ENCODE measurements at places on chromosomes 16 and 17.

DNA sequence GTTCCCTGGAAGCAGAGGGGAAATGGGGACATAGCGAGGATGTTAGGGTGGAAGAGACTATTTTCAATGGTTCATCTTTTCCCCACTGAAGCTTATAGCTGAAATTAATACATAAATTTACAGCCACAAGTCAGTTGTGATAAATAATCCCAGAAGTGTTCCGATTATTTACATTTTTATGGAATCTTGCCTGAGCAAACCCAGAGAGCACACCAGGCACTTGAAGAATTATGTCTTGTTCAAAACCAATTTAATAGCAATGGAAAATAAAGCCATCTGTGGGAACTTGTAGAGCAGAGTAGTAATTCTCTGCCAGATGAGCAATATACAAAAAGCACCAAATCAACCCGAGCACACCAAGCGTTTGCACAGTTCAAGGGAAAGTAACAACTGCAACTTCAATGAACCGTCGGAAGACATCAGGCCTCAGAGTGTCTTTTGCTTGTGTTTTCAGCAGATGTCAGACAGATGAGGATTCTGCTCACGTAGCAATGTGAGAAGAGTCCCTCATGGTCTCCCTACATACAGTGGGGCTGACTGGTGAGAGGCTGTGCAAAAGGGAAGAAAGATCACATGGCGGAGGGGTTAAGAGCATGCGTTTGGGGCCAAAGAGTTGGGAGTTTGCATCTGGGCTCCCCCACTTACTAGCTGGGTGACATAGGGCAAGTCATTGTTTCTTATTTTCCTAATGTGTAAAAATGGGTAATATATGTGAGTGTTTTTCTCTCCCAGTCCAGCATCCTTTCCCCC is 148.7 kb upstream of the HS3ST2 start:
- no peak for DNase-seq

DNA sequence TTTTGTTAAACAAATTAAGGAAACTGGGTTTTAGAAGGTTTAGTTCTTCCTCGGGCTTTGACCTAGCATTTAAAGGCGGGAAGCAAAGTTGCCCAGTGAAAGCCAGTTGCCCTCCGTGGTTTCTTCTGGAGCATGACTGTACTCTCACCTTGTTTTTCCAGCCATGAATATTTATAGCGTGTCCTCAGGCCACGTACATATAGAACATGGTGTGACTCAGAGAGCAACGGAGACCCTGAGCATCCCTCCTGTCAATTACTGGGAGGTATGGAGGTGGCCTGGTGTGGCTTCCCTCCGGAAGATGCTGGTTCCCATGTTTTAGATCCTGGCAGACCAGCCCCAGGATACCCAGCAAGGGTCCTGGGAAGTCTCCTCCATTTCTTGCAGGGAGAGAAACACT is 48.4 kb downstream of the AKAP1 start:
- DNase-seq, result no peak

- DNase-seq, result peak; percentile 55
Measured at GRCh38 chr17:979539-980405, at the start of gene NXN. Gene NXN (minus strand): TSS chr17:979776.

DNA sequence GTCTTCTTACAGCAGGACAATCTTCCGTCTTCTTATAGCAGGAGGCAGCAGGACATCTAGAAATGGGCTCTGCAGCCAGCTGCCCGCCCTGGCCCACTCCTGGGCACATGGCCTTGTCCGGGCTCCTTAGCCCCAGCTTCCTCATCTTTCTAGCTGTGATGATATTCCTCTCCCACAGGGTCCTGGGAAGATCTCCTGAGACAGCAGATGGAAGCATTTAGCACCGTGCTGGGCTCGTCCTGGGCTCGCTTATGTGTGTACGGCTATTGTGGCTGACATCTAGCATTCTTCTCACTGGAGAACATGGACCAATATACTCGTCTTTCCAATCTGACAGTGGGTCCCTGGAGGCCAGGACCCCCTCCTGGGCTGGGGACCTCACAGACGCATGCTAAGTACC is 48.5 kb downstream of the TIMM22 start:
- DNase-seq, result no peak

DNA sequence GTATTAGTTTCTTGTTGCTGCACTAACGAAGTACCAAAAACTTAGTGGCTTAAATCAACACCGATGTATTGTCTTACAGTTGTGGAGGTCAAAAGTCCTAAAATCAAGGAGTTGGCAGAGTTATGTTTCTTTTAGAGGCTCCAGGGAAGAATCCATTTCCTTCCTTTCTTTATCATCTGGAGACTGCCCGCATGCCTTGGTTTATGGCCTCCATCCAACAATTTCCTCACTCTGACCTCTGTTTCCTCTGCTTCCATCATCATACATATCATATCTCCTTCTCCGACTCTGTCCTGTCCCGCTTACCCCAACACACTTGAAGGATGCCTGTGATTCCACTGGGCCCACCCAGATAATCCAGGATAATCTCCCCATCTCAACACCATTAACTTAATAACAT is 627.8 kb downstream of the KCNJ2 start:
- no peak for DNase-seq

DNA sequence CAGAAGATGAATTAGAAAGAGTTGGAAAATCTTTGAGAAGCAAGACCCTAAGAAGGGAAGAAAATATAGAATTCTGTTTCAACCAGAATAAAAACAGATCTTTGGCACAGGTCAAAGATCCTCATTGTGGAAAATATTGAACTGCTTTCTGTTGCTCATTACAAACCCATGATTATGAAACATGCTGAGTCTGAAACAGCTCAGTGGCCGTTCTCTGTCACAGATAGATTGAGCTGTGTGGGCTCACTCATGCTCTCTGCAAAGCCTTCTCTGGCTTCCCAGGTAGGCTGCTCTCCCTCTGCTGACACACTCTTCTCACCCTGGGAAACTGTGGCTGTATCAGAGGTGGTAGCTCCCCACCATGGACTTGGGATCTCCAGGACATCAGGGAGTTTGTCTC is 3.4 kb upstream of the KRT38 start:
- DNase-seq, result no peak

- no peak for DNase-seq
Measured at GRCh38 chr17:4734857-4735475, 3.7 kb downstream of the MED11 start.

GRCh38 chr17:40028595-40028994 is 13.4 kb downstream of the CSF3 start:
- DNase-seq, result no peak

DNA sequence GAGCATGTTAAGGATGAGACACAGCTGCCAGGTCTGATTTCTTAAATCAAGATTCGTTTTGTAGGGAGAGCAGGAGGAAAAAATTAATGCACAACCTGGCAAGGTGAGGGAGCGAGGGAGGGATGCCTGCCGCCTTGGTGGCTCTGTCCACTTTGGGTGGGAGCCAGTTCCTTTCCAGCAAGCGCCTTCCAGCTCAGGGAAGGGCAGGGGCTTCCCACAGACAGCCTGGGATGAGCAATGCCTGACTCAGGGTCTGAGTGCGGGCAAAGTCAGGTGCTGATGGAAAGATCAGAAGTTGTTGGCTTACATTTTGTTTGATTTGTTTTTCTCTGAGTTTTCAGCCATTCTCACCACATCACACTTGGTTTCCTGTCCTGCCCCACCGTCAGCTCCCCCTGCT is 220.7 kb downstream of the ENGASE start:
- no peak for DNase-seq

- no peak for DNase-seq
Measured at GRCh38 chr16:12511708-12512107, 292.0 kb downstream of the CPPED1 start.

DNA sequence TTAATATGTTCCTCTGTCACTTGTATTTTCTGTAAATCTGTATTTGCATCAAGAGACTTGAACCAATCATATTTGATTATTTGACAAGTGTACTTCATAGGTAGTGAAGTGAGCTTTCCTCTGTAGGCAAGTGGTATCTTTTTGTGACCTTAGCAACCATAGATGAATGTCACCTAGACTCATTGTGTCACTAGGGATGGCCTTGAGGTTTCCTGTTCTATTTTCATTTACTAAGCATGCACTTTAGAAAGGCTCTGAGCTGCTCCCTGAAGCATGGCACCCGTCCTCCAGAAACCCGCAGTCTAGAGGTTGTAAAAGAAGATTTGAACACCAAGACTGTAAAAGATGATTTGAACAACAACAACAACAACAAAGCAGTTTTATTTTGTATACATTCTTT is 151.7 kb downstream of the PRKCB start:
- DNase-seq, result no peak

GRCh38 chr17:19978209-19978802 is 678 bp upstream of the AKAP10 start:
- peak; percentile 24 for DNase-seq

GRCh38 chr16:57307365-57307764 is 22.9 kb upstream of the PLLP start:
- no peak for DNase-seq

DNA sequence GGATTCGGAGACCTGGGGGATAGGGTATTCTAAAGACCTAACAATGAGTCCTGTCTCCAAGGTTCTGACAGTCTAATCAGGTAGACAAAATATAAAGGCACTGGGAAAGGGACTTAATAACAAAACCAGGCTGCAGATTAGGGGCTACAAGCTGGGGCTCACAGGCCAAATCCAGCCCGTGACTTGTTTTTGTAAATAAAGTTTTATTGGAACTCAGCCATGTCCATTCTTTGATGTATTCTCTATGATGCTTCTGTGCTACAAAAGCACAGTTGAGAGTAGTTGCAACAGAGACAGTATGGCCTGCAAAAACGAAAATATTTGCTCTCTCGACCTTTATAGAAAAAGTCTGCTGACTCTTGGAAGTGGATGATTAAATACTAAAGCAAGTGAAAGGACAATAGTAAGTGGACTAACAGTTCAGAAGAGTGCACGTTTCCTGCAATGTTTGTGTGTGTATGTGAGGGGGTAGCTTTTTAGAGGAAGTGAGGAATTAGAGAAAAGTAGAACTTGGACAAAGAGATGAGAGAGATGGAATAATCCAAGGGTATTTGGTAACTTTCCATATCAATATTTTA is 115.4 kb upstream of the ZFHX3 start:
- DNase-seq, result no peak

DNA sequence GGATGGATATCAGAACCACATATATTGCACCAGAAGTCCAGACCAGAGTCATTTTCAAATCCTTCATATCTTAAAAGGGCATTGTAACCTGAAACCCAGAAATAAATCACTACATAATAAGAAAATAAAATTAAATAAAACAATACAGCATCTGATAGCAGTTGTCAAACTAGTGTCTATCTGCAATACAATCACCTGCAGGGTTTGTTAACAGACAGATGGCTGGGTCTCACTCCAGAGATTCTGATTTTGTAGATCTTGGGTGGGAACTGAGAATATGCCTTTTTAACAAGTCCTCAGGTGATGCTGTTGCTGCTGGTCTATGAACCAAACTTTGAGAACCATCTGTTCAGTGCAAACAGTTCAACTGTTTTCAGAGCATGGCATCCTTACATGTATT is 37.6 kb downstream of the NME2 start:
- DNase-seq, result no peak

- no peak for DNase-seq
Measured at GRCh38 chr17:82152556-82153294, 54.7 kb upstream of the FASN start.

GRCh38 chr17:45755050-45755449 is 29.1 kb upstream of the CRHR1 start:
- no peak for DNase-seq

DNA sequence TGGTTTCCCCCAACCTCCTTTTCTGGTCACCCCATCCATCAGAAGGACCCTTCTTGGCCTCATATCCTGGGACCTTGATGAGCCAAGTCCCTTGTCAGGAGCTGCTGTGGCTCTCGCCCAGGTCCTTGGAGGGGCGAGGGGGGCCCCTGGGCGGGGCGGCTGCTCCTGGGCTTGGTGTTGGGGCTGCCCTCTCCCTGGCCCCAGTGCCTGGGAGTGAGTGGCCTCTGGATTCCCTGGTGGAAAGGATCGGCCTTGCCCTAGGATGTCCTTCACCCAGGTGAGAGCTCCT is 6.2 kb upstream of the NOTUM start:
- DNase-seq, result no peak

DNA sequence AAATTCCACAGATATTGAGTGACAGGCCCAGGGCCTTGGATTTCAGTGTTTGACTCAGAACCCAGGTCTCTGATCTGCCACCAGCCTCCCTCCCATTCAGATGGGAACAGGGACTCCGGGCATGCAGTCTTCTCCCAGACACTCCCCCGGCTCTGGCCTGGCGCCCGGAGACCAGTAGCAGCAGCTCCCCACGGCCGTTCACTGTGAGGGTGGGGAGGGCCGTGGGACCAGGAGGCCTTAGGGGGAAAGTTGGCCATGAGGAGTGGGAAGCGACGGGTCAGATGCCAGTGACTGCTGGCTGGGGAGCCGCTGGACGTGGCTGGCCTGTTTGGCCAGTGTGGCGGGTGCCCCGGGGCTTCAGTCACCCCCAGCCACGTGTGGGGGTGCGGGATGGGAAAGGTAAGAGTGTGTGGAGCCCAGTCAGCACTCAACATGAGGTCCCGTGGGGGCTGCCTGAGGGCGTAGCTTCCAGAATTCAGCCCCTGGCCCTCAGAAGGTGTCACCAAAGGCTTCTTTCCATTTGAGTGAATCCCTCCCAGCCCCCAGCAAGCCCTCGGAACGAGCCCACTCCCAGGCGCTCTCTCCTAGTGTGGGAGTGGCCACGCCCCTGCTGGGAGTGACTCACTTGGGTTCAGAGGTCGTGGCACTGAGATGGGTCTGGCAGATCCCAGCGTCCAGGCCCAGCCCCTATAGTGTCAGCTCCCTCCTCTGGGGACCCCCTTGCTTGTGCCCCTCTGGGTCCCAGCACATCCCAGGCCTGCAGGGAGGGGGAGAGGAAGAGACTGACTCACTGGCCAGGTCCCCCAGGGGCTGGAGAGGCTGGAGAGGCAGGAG is 309.4 kb downstream of the SEC14L1 start:
- DNase-seq, result no peak

DNA sequence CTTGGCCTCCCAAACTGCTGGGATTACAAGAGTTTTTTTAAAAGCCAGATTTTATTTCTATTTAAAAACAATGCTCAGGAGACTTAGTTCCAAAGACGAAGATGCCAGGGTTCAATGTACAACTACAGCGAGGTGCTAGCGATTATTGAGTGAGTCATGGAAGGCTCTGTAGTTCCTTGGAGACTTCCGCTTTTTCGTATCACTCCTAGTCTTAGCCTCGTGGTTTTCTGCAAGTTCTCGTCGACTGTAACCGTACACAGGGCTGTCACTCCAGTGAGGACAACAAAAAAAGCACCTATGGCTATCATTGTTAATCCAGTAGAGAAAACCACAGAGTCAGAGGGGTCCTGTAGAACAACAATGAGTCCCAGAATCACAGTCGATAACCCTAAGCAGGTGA is 22.7 kb upstream of the ZC3H7A start:
- no peak for DNase-seq

- DNase-seq, result no peak
Measured at GRCh38 chr17:8659758-8660410, 29.4 kb upstream of the MYH10 start.

- no peak for DNase-seq
Measured at GRCh38 chr16:52372313-52372712, 174.6 kb downstream of the TOX3 start.
